ENCODE measurements at places on chromosomes 11 and 22. TPM values are rescaled to one million over a fixed set of nuclear protein-coding genes. Genes with fewer than 3 reads are reported as not detected.

- no peak for DNase-seq
Observed at GRCh38 chr11:555780-556661, 4.5 kb downstream of the LMNTD2 start.

- DNase-seq = no peak
Observed at GRCh38 chr11:9042488-9042887, 38.7 kb upstream of the NRIP3 start.

DNA sequence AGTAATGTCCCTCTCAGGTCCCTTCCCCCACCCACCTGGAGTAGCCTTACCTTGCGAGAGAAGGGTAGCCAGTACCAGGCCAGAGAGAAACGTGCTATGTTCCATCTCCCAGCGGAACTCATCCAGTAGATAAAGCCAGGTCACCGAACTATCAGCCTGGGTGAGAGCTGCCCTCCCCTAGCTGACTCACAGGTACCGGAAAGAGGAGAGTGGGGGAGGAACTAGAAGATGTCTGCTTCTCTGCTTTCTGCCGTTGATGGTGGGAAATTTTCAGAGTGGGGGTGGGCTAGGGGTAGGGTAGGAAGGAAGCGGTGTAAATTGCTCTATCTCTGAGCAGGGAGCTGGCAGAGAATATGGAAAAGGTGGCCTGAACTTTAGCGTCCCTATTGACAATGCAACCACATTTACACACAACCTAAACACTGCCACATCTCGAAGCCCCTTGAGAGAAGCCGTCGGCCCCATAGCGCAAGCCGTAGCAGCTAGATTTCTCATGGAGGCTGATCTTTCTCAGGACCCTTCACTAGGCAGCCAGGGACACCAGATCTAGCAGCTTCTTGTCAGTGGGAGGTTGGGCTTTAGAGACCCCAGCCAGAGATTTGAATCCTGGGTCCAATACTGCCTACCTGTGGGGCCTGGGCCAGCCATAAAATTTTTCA, at the start of gene CD3D:
TSS of gene CD3D (minus strand) at position 203 of the 659 bp plus-strand sequence. CDS start at position 105, 98 bp downstream.
- DNase-seq = no peak

DNA sequence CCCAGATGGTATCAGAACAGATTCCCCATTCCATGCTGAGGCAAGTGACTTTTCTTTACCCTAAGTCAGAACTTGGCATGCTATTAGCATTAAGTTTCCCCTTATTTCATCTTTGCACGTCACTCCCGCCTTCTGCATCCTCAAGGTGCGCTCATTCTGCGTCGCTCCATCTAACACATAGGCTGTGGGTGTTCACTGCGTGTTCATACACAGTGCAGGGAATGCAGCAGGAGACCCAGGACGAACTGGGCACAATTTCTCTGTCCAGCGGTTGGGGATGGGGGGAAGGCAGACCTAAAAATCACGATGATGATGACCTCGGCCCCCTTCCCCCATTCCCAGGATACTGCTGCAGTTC, 19.7 kb upstream of the ACR start:
- DNase-seq = no peak

- no peak for DNase-seq
Observed at GRCh38 chr11:62976109-62976508, 8.7 kb downstream of the SLC22A6 start.

DNA sequence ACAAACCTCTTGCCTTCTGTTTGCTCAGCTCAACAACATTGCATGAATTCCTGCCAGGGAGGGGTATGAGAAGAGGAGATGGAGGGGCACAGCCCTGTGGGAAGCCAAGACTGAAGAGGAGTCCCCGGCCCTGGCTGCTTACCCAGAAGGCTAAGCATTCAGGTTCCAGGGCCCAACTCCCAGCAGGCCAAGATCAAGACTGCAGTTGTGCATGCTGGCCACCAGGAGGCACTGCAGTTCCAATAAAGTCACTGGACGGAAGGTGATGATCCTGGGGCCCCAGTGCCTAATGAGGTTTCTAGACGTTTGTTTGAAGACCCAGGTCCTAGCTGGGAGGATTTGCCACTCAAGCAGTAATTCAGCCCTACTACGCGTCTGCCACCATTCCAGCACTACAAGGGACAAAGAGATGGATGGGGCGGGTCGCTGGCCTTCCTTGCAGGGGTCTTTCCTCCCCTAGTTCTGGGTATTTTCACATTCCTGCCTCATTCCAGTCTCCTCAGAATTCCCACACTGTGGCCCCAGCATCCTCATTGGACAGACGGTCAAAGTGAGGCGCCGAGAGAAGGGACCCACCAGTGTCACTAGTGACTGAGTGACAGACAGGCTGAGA, 23.6 kb downstream of the ALX4 start:
- DNase-seq = peak; percentile 63

GRCh38 chr11:112174789-112175598, at the start of gene BCO2:
Gene BCO2, plus strand, starts transcription at chr11:112175512. Its CDS starts 90 bp downstream, at chr11:112175602.
- peak; percentile 78 for DNase-seq

DNA sequence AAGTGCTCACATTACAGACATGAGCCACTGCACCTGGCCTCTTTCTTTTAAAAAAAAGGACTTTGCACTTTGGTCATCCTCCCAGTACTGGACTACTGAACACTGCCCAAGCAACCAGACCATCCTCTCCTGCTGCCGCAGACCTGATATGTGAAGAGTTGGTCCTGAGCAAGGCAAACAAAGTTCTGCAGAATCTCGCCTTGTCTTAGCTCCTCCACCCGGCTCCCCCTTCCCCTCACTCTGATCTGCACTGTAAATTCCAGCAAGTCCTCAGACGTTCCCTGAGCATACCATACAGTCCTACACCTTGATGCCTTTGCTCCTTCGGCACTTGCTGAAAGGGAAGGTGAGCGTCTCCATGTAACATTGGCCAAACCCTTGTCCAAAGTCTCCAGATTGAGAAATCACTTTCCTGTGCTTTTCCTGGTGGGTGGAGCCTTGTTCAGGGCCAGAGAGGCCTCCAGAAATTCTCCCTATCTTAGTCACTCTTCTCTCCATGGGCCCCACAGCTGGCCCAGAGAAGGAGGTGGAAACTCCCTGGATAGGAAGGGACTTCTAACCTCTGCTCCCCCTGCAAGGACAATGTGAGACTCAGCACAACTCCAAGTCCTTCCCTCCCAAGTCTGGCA, 47.0 kb upstream of the TIMP3 start:
- peak; percentile 66 for DNase-seq

GRCh38 chr22:36506637-36507517, at the start of gene FOXRED2:
Gene FOXRED2, minus strand, starts transcription at chr22:36507040. Its CDS starts 618 bp downstream, at chr22:36506422.
- DNase-seq = peak; percentile 91

DNA sequence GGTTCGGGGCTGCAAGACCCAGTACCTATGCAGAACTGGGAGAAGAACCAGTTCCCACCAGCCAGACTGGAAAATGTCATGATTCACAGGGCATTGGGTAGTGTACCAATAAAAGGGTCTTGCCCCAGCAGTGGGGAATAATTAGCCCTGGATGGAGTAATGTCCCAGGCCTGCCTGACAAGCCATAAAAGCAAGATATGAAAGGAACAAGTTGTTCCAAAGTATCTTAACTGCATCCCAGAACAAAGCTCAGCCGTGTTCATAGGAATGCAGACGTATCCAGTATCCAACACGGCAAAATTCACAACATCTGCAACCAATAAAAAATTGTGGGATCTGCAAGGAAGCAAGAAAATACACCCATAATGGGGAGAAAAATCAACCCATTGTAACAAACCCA, 47.9 kb downstream of the ASCL2 start:
- DNase-seq = no peak

DNA sequence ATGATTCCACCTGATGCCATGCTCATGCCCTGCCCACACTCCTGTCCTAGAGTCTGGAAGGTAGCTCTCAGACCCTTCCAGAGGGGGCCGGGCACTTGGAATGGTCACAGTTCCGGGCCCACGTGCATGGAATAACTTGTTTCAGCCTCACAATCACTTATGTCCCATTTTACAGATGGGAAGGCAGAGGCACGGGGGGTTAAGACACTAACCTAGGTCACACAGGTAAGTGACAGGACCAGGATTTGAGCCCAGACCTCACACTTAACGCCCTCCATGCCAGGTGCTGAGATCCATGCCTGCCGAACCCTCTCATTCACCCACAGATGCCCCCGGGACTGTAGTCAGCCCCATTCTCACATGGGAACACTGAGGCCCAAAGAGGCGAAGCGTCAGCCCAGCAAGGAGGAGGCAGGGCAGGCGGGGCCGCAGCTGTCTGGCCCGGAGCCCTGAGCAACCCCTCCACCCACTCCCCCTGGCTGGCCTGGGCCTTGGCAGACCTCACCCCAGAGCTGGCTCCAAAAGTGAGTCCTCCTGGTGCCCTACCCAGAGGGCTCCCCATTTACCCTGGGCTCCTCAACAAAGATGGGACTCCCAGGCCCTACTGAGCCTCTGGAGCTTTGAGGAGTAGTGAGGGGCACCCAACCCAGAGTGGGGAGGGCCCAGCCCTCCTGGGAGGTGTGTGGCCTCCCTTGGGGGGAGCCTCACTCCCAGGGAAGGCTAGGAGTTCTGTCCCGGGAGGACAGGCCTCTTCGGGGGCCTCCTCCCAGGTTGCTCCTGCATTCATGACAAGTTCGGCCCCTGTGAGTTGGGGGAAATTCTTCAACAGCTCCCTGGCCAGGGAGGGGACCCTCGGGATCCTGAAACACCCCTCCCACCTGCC, 2.4 kb upstream of the ALDH3B1 start:
- DNase-seq = no peak

DNA sequence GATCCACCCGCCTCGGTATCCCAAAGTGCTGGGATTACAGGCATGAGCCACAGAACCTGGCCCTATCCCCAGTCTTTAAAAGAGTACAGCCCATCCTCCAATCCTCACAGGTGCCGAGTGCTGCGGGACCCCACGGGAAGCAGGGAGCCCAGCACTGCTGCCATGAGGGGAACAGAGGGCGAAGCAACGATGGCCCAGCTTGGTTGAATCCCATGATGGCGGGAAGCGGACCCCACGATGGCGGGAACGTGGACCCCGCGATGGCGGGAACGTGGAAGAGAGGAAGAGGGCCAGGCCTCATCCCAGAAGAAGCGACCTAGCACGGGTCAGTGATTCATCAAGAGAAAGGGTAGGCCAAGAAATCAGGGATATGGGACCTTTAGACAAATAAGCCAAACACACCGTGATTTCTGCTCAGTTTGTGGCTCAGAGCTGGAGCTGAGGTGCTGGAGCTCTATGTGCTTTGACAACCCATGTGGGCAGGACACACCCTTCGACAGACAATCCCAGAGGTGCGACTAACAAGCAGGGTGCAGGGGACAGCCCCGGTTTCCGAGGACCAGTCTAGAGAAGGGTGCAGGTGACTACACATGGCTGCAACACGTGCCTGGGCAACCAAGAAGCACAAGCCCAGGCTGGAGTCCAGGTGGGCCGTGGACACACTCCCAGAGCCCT, 30.9 kb downstream of the BRD1 start:
- DNase-seq = no peak

GRCh38 chr11:47587723-47588326, 1.3 kb downstream of the FAM180B start:
- DNase-seq = peak; percentile 59

- no peak for DNase-seq
Observed at GRCh38 chr11:134333946-134334345, 2.2 kb downstream of the GLB1L2 start.

DNA sequence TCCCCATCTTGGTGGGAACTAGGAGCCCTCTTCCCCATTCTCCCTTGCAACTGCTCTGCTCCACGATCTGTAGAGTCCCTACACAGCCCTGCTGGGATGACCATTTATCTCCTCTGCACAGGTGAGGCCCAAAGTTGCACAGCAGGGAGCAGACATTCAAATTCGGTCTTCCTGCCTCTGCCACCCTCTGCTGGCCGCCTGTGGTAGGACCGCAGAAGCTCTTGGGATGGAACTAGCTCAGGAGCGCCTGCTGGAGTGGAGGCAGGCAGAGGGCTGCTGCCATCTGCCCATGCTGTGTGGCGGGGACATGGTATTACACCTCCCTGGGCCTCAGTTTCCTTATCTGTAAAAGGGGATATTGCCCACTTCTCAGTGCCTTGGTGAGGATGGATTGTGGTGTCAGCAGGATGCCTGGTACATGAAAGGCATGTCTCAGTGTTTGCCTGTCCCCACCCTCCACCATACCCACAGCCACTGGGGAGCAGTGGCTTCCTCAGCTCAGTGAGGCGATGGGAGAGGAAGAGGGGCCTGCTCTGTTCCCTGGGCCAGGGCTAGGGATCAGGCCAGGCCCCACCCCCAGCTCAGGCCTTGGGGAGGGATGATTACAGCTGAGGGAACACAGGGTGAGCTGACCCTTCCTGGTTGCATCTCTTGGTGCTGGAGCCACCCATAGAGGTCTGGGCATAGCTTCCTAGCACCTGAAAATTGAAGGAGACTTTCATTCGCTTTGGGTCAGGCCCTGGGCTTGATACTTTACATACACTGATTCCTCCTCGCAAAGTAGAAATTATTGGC, 11.3 kb upstream of the OMP start:
- peak; percentile 66 for DNase-seq

GRCh38 chr11:110085255-110085838, 7.8 kb upstream of the ZC3H12C start:
- no peak for DNase-seq

- DNase-seq = no peak
Observed at GRCh38 chr22:20282901-20283673, 15.0 kb upstream of the RTN4R start.

- DNase-seq = no peak
Observed at GRCh38 chr11:34331329-34331728, 26.5 kb downstream of the ABTB2 start.

GRCh38 chr22:40376149-40376548, 5.8 kb downstream of the SGSM3 start:
- DNase-seq = no peak

ELF5 gene
- total RNA-seq = not detected

NPTXR gene
- total RNA-seq = 34.0 TPM

C22orf31 gene
- total RNA-seq = not detected

SYNGR1 gene
- total RNA-seq = 49.4 TPM

ATXN10 gene
- 91.0 TPM for total RNA-seq

SAA4 gene
- not detected for total RNA-seq

PARVA gene
- total RNA-seq = 64.1 TPM

RAG2 gene
- not detected for total RNA-seq

GPHA2 gene
- total RNA-seq = not detected

IFITM1 gene
- total RNA-seq = 99.4 TPM

TMPRSS4 gene
- 0.32 TPM for total RNA-seq

Measured in heart left ventricle (tissue), 16 donors.